ENCODE measurements at places on chromosomes 5 and 9.

DNA sequence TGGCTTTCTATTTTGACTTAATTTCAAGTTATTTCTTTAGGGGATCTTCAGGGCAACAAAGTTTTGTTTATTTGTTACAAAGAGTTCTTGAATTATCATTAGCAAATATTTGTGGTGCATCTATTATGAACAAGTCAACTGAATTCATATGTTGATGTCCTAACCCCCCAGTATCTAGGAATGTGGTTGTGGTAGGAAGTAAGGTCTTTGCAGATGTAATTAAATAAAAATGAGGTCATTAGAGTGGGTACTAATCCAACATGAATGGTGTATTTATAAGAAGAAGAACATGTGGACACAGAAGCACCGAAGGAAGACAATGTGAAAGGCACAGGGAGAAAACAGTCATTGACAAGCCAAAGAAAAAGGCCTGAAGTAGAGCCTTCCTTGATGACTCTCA, 474.0 kb upstream of the DAB2 start:
- DNase-seq = no peak

DNA sequence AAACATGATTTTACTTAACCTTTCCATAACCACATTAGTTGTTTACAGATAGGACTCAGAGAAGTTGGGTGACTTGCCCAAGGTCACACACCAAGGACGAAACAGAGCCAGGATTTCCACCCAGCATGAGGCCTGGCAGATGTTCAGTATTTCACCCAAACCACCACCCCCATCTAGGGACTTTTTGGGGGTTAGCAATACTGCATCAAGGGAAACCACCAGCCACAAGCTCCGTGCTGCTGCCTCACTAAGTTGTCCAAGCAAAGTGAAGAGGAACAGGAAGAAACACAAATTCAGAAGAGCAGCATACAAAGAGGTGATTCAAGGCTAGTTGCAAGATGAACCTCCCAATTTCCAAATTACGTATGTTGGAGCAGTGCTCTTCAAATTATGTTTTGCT, 219.6 kb upstream of the RORB start:
- DNase-seq = no peak

- DNase-seq = no peak
Measured at GRCh38 chr9:80292231-80292630, 720.5 kb downstream of the TLE4 start.

- no peak for DNase-seq
Measured at GRCh38 chr9:74772121-74772520, 115.6 kb downstream of the TRPM6 start.

DNA sequence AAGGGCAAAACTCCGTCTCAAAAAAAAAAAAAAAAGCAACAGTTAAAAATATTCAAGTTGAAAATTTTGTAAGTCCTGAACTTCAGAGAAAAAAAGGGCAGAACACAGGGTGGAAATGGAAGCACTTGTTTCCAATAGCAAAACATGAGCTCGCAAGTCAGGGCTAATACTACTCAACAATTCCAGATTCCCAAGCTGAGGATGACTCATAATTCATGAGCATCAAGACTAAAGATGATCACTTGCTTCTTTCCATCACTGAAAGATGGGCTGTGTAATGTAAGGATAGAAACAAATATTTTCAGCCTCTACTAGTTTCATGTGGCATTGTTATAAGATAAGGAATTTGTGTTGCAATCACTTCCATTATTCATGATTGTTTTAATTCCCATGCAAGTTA, 33.5 kb upstream of the FST start:
- DNase-seq = no peak

DNA sequence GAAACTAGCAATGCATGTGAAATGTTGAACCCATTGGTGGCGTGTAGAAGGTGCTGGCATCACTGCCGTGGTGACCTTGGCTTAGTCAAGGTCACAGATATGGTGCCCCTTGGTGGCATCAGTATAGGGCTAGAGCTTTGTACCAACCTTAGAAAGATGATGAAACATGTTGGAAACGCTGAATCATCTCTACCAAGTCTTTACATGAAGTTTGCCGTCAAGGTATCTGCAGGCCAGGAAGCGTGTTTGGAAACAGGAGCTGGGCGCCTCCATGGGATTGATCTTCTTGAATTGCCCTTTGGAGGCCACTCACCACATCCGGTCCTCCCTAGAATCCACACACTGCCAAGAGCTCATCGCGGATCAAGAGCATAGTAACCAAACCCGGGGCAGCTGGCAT, 16.9 kb upstream of the BOD1 start:
- DNase-seq = no peak

GRCh38 chr5:94254214-94254613, 364.2 kb downstream of the KIAA0825 start:
- DNase-seq = no peak

GRCh38 chr5:64165500-64166200, at the start of gene RNF180:
TSS of gene RNF180 (plus strand) at chr5:64165843. CDS start at chr5:64200808, 34,965 bp downstream.
- no peak for DNase-seq

DNA sequence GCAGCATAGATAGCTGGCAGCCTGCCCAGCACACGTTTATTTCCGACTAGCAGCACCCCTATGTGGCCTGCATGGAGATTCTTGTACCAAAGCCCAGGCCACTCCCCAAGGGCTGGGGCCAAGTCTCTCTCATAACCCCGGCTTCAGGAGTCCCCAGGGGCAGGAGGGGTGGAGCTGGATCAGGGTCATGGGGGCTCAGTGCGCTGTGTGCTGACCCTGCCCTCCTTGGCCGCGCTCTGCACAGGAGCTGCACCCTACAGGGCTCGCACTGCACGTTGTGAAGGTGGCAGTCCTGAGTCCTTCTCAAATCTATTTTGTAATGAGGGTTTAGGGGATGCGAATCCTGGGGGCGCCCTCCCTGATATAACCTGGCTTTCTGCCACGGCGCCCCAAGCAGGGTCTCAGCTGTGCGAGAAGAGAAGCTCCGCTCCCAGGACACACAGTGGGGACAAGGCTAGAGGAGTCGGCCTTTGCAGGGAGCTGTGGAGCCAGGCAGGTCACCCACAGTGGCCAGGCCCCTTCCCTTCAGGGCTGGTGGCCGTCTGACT, 28.6 kb downstream of the NKD2 start:
- no peak for DNase-seq

- DNase-seq = no peak
Measured at GRCh38 chr5:35372482-35372881, 142.2 kb upstream of the PRLR start.

GRCh38 chr9:89339807-89340206, 21.5 kb downstream of the SECISBP2 start:
- DNase-seq = no peak

DNA sequence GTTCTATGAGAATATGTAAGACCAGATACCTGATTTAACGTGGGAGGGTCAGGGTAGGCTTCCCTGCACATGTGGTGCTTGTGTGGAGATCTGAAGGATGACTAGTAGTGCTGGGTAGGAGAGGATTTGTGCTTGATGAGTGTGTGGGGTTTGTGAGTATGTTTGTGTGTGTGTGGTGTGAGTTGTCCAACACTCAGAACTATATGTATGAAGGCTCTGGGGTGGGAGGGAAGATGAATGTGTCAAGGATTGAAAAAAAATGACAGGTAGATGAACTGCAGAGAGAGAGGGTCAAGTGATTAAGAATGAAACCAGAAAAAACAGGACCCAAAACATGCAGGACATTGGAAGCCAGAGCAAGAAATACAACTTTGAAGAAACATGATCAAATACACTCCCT, 154.6 kb upstream of the NR3C1 start:
- DNase-seq = no peak

- DNase-seq = no peak
Measured at GRCh38 chr5:94376672-94377345, 241.6 kb downstream of the KIAA0825 start.

DNA sequence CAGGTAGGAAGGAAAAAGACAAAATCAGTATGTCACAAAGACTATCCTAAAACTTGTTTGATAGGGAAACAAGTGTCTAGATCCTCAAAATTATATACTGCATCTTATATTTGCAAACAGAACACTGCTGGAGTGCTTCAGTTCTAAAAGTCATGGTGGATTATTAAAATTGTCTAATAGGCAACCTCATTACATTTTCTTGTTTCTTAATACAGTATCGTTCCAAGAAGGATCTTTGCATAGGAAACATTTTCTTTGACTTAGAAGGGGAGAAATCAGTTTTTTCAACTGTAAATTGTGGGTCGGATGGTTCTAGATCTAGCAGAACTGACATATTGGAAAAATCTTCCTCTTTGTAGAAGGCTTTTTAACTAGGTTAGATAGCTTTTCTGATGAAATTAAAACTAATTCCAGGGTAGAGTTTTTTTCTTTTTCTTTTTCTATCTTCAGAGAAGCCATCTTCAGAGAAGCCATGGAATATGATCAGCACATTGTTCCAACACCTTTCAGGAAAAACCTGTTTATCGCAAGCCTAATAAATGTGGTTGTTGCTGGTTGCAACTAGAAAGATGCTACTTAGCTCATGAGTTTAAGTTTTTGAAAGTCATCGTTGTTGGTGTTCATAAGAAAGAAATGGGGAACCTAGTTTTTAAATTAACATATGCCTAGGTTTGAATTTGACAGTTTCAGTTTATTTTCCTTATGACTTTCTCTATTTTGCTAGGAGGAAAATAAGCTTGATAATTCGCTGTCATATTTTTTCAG, 7.4 kb downstream of the CPEB4 start:
- DNase-seq = no peak

DNA sequence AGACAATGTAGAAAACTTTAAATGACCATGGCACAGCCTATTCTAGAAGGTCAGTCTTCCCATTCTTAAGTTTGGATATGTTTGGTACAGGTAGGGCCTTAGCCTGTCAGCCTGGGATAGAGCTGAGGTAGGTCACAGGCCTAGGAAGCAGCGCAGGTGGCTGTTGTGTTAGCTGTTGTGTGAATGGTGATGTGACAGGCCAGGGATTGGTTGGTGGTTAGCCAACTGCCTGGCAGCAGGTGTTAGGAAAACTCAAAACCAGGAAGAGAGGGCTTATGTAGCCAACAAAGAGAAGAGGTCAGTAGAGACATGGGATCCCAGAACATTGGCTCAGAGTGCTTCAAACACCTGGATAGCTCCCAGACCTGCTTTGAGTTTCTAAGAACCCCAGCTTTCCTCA, 84.2 kb downstream of the FBXO38 start:
- no peak for DNase-seq
